RPMI8226 (cell line): ENCODE measurements at places on chromosomes 2 and 18.

DNA sequence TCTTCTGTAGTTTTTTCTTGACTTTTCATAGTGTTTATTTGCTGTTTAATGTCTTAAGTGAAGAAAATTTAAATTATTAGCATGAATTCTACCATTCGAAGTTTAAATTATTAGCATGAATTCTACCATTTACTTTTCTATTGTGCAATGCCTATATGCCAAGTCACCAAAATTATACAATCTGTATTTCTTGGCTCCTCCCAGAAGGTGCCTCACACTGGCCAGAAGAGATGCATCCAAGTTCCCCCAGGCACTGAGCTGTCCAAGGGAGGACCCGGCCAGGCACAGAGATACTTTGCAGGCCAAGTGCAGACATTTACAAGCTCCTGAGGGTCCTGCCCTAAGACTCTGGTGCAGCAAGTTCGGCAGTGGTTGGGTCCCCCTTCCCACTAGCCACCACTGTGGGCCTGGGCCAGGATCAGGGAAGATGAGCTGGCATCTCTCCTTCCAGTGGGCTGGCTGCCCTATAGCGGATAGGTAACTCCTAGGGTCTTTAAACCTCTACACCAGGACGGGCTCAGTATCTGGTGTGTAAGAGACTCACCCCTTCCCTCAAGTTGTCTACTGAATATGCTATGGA lies 31.3 kb downstream of the TMEM247 start:
- DNase-seq: no peak

GRCh38 chr2:147320146-147320545 lies 524.7 kb upstream of the ACVR2A start:
- no peak for DNase-seq

DNA sequence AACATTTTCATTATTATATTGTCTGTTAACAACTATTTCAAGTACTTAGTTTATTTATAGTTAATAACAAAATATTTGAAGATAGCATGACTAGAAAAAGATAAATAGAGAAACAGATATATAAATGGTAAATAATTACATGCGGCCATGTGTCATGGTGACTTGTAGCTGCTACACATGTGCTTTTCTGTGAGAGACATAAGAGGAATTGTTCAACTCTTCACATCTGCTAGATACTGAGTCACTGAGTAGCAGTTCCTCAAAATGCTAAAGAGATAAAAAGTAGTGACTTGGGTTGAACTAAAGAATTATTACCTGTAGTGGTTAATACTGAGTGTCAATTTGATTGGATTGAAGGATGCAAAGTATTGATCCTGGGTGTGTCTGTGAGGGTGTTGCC lies 37.5 kb upstream of the SCN9A start:
- no peak for DNase-seq

DNA sequence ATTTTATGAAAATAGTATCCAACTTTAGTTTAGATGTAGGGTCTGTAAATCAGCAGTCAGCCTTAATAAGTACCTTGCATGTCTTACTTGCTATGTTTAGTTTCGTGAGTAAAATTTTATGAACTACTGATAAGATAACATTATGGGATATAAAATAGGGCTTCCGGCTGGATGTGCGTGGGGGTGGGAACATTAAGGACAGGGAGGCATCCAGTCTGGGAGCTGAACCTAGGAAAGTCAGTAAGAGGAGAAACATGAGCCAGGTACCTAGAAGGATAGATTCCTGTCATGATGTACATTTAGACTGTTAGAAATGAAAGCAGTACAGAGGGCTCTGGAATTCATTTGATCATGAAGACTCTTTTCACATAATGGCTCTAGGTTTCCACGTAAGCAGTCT lies 12.7 kb upstream of the KCNJ13 start:
- DNase-seq: no peak

GRCh38 chr2:239797316-239797715 lies 227.8 kb downstream of the NDUFA10 start:
- no peak for DNase-seq

DNA sequence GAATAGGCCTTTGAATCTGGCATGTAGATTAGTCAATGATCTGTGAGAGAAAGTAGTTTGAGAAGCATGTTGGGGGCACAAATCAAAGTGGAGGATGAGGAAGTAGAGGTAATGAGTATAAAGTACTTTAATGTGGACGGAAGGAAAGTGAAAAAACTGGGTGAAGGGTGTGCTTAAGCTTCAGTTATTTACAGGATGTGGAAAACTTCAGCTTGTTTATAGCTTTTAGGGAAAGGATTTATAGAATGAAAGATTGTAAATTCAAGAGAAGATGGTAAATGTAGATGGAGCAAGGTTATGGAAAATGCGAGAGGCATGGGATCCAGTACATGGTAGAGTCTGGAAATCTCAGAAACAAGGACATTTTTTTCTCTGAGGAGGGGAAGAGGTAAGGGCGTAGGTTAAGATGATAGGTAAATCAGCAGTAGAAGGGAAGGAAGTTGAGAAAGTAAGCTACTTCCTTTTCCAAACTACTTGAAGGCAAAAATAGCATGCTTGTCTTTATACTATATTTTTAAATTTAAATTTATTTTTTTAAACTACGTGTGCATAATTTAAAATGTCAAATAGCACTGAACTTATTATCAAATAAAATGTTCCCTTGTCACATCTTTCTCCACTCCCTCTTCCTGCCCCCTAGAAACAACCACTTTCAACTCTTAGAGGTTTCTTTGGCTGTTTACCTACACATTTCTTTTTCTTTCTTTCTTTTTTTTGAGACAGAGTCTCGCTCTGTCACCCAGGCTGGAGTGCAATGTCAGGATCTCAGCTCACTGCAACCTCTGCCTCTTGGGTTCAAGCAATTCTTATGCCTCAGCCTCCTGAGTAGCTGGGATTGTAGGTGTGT lies 8.5 kb downstream of the FAM117B start:
- no peak for DNase-seq

- no peak for DNase-seq
Observed at GRCh38 chr2:229254206-229254605, 16.9 kb downstream of the PID1 start.

DNA sequence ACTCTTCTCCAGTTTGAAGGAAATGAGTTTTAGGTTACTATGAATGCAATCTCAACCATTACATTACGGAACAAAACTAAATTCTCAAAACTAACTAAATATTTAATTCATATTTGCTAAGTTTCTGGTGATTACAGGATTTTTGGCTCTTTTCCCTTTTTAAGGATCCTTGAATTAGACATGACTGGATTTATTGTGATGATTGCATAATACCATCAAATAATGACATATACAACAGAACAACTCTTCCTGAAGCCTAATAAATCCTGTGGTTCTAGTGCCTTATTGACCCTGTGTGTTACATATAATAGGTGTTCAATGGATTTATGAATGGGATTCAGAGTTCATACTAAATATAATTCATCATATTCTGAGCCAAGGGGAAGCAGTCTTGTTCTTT lies 90.5 kb downstream of the WDR7 start:
- no peak for DNase-seq

GRCh38 chr2:165208094-165208493 lies 4.2 kb upstream of the SCN3A start:
- DNase-seq: no peak

GRCh38 chr18:32056613-32057358 lies 34.9 kb upstream of the RNF138 start:
- peak; percentile 29 for DNase-seq

- no peak for DNase-seq
Observed at GRCh38 chr2:55965966-55966365, 42.4 kb upstream of the EFEMP1 start.

DNA sequence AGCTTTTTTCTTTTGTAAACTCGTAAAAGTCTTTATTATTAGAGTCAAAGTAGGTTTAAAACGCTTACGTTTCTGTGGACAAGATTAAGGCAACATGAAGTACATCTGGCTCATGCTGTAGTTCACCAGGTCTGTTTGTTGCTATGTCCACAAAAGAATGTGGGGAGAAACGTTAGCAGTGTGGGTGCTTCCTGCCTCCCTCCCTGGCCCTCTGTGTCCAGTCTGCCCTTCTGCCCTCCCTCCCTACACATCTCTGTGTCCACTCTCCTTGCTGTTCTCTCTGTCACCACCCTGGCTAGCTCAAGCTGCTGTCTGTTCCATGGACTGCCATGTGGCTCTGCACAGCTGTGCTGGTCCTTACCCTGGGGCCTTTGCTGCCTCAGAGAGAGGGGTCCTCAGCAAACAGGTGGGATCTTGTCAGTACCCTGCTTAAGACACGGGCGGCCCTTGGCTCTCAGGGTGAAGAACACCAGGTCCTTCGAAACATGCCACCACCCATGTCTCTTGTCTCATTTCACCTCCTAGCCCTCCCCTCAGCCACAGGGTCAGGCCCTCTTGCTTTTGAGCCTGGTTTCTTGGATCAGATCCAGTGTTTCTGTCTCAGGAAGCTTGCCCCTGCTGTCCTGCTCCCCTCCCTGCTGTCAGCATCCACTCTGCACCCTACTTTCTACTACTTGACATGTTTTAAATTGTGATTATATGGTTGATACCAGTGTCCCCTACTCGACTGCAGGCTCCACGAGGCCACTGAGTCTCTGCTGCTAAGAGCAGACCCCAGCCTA lies 79.2 kb downstream of the LIMS1 start:
- no peak for DNase-seq

DNA sequence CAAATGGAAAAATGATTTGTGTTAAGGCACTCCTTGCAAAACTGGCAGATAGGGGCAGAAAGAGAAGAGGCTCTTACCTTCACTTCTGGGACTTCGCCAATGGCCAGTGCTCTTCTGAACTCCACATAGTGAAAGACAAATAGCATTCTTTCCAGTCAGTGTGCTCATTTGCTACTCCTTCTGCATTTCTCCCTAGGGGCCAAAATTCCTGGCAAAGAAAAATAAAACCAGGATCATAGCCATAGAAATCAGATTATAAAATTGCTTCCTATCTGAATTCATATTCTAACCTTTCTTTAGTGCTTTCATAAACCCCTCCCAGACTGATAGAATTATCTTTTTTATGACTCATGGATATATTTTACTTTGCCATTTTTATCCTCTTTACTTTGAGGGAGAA lies 56.9 kb upstream of the PELI1 start:
- no peak for DNase-seq

GRCh38 chr18:33459612-33460011 lies 19.1 kb upstream of the CCDC178 start:
- no peak for DNase-seq

DNA sequence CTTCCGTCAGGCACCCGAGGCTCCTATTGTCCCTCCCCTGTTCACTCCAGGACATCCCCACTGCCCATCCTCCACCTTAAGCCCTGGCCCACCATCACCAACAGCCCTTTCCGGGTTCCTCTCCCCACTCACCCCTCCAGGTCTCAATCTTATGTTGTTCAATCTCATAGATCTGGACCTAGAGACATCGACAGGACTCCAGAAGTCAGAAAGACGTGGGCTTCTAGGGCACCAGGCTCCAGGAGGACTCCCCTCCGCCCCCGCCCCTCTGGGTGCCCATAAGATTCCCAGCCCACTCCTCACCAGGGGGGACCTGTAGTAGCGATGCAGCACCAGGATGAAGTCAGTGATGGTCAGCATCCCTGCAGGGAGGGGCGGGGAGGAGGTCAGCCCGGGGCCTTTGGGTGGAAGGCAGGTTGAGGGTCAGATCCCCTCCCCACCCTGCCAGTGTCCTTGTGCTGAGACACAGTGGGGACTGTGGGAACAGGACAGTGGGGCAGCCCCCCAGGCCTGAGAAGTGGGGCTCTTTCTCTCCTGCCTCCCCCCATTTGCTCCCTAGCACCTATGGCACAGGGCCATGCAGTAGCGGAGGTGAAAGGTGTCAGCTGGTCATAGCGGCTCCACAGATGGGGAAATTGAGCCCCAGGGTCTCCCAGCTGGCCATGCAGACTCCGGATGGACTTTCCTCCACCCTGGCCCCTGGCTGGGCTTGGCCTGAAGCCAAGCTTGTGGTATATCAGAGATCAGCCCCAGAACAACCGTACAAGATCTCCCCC lies 3.7 kb downstream of the PRKAG3 start:
- no peak for DNase-seq

DNA sequence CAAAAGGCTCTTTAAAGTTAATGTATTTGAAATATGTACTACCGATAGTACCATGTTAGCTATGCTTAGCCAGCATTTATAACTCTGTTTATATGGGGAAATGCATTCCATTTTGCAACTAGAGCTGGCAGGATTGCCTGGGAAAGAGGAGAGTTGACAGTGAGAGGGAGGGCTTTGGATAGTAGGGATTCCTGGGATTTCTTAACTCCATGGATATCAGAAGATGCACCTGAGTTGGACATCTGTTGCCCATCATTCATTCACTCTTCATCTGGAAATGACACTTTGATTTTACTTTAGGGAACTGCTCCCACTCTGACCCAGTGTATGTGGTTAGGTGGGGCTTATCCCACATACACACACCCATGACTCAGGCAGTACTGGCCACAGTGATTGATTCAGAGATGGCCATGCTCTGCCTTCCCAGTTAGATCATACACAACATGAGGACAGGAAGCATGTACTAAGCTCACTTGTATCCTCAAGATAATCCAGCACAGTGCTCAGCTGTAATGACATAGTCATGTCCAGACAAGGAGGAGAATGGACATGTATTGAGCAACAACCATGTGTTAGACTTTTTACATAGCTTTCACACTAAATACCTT lies 248.8 kb downstream of the MREG start:
- DNase-seq: no peak

GRCh38 chr2:176784633-176785200 lies 427.9 kb upstream of the HNRNPA3 start:
- no peak for DNase-seq

DNA sequence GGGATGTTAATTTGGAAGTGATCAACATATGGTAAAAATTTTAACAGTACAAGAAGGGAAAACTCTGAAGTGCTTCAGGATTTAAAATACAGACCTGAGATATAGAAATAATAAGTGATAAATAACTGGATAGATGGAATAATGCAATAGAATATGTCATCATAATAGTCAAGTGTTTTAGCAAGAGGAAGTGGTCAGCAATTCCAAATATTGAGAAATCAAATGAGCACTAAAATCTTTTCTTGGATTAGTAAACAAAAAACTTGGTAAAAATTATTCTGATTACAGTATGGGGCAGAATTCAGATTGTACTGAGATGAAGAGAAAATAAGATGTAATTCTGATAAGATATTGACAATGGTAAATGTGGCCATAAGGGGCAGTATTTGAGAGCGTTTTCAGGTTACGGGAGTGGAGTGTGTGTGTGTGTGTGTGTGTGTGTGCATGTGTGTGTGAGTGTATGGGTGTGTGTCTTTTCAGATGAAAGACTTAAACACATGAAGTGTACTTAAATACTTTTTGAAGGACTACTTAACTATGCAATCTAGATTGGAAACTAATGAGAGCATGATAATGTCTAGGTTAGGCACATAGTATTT lies 217.9 kb upstream of the ITGA4 start:
- DNase-seq: no peak
